ENCODE measurements at places on chromosomes 16 and 17.
A peak's percentile ranks its signal among the peaks of the same experiment; 100 is the strongest.

GRCh38 chr16:27906883-27907282 is 156.6 kb downstream of the GSG1L start:
- no peak for DNase-seq

- DNase-seq: no peak
Measured at GRCh38 chr16:89855986-89856385, 17.4 kb upstream of the TCF25 start.

DNA sequence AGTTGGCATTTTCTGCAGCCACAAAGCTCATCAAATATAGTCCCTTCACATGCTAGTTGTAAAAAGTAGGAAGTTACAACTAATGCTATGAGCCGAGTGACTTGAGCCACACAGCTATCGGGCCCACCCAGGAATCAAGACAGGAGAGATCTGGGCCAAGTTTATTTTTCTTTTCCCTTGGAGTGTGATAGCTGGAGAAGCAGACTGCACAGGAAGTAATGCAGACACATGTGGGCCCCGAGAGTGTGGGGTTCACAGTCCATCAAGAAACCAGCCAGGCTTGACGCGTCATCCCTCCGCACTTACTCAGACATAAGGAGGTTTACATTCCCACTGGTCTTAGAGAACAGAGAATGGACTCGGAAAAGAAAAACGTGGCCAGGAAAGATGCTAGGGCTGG is 403.1 kb upstream of the CDH11 start:
- peak; percentile 45 for DNase-seq

DNA sequence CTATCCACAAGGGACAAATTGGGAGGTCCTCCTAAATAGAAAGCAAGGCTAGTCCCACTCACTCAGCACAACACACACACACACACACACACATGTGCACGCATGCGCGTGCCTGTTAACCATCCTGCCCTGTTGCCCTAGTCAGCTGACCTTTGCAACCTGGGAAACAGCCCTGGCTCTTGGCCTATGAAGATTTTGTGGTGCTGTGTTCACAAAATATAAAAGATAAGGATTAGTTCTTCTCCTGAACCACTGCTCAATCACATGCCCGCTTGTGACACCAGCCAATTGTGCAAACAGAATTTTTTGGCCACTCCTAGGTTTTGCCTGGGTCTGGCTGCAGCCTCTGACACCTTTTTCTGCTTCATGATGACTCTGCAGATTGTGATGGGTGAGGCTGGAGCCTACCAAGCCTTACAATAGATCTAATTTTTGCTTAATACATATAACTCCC is 3.3 kb upstream of the CES1 start:
- no peak for DNase-seq

- DNase-seq: peak; percentile 97
Measured at GRCh38 chr17:933312-934073, 46.1 kb downstream of the NXN start.

DNA sequence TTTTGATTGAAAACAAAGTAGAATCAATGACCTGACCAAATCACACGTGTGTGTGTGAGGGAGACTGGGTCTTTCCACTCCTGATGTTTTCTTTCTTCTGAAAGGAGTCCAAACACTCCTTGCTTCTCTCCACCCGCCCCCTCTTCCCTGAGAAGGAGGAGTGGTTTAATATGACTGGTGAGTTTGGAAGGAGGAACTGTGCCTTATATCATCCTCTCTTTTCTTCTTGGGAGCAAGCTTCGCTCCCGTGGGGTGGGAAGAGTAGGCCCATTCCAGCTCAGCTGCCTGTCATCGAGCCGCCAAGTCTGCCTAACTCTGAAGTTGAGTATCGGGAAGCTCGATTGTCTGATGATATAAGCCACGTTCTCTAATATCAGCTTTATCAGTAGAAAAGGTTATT is 96.5 kb downstream of the YPEL2 start:
- peak; percentile 27 for DNase-seq

Data from ELR (cell line).